ENCODE measurements at places on chromosomes 4 and X.

GRCh38 chr4:99790796-99791617 lies 25.6 kb upstream of the DAPP1 start:
- no peak for DNase-seq

- peak; percentile 88 for DNase-seq
These were observed 147.7 kb downstream of the CPEB2 start for GRCh38 chr4:15149839-15150592.

GRCh38 chrX:127459790-127460189 lies 592.4 kb downstream of the ACTRT1 start:
- DNase-seq, result no peak

DNA sequence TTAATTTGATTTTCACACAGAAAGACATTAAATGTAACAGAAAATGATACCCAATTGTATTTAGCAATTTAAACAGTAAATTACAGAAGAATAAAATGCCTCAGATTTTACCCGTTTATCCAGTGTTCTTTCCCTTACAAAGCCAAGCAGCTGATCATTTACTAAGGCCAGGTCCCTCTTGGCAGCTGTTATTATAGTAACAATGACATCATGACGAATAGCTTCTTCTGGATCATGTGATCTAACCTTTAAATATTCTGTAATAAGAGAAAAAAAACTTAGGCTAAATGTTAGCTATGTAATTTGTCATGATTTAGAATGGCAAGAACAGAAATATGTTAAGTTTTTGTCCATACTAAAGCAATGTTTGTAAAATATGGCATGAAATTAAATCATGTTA lies 69.4 kb downstream of the PDS5A start:
- DNase-seq, result no peak

DNA sequence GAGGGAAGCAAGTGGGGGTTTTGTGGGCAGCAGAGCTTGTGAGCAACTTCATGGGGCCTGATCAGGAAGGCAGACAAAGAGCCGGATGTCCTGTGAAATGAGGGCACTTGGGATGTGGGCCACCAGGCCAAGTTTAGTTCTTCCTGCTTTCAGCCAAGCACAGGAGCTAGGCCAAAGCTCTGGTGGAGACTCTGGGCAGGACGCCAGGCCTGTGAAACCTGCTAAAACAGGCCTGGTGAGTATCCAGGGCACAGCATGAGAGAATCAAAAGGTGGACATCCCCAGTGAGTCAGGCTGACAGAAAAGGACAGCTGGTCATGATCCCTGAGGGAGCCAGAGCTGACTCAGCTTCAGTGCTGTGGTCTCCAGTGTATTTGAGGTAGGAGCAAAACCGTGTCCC lies 95.7 kb downstream of the NPNT start:
- peak; percentile 89 for DNase-seq

- no peak for DNase-seq
These were observed 987 bp downstream of the FREM3 start for GRCh38 chr4:143699331-143700045.

GRCh38 chr4:102620697-102621497 lies 119.7 kb downstream of the NFKB1 start:
- no peak for DNase-seq

Data from heart left ventricle (tissue), 16 donors.